Stimulated activated CD4-positive, alpha-beta T cell treated with anti-CD3 and anti-CD28 coated beads, Interleukin-1b, Interleukin-23, amount 100 ng/mL, for 24 hours (primary cell): ENCODE measurements at places on chromosomes 6 and 20.

DNA sequence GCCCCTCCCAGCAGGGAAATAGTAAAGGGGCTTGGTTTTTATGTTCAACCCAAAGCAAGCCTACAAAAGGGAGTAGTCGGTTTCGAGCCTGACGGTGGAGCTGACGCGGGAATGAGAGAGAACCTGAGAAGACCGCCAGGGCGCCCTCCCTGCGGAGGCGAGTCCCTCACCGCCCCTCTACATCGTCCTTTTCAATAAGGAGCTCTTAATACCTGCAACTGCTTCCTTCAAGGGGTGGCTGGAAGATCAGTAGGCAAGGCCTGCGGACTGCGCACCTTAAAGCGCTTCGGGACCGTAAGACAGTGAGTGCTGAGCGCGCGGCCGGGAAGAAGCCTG lies 709 bp upstream of the ZNF76 start:
- DNase-seq = no peak

- no peak for DNase-seq
Measured at GRCh38 chr6:115004982-115005381, 662.2 kb upstream of the HS3ST5 start.

GRCh38 chr6:1709234-1709641 lies 99.5 kb downstream of the FOXC1 start:
- DNase-seq = no peak

DNA sequence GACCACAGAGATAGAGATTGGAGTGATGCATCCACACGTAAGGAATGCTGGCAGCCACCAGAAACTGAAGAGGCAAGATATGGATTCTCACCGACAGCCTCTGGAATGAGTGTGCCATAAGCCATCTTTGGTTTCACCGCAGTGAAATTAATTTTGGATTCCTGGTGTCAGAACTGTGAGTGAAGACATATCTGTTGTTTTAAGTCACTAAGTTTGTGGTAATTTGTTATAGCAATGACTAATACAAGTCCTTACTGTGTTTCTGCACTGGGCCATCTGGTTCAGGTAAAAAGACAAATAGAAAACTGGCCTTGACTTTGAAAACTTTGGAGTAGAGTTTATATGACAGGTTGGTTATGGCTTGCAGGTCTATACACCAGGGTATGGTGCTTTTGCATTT lies 261.9 kb downstream of the PHF3 start:
- DNase-seq = no peak

DNA sequence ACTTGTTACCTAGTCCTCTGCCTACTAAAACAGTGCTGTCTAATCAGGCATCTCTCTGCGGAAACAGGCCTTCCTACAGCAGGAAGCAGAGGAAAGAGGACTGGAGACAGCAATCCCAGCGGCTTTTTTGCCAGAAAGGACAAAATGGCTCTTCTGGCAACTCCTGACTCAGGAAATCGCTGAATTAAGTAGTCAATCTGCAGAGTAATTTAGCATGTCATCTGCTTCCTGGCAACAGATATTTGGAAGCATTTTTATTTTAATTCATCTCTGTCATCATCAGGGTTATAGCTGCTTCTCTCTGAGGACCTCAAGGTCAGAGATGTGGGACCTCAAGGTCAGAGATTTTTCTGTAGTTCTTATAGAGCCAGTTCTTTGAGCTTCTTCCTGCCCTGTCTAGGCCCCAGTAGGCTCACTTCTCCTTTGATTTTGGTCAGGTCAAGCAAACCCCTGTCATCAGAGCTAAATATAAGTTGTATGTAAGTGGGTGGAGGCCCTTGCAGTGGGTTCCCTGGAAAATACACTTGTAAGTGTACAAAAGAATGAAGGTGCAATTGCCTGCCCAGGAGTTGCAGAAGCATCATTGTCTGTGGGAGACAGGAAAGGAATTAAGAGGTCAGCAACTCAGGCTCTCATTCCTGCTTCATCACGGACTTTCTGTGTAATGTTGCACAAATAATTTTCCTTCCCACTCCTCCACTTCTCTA lies 229.4 kb downstream of the ALDH8A1 start:
- no peak for DNase-seq

DNA sequence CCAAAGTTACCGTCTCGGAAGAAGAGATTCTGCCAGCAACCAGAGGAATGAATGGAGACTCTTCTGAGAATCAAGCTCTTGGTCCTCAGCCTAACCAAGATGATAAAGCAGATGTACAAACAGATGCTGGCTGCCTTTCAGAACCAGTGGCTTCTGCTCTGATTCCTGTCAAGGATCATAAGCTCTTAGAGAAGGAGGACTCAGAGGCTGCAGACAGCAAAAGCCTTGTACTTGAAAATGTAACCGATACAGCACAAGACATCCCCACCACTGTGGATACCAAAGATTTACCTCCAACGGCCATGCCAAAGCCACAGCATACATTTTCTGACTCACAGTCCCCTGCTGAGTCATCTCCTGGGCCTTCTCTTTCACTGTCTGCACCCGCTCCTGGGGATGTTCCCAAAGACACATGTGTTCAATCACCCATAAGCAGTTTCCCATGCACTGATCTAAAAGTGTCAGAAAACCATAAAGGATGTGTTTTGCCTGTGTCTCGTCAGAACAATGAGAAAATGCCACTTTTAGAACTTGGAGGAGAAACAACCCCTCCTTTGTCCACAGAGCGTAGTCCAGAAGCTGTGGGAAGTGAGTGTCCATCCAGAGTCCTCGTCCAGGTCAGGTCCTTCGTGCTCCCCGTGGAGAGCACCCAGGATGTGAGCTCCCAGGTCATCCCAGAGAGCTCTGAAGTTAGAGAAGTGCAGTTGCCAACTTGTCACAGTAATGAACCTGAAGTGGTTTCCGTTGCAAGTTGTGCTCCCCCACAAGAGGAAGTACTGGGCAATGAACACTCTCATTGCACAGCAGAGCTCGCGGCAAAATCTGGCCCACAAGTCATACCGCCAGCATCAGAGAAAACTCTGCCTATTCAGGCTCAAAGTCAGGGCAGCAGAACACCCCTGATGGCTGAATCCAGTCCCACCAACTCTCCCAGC lies 109.6 kb downstream of the RTN4IP1 start:
- peak; percentile 66 for DNase-seq

DNA sequence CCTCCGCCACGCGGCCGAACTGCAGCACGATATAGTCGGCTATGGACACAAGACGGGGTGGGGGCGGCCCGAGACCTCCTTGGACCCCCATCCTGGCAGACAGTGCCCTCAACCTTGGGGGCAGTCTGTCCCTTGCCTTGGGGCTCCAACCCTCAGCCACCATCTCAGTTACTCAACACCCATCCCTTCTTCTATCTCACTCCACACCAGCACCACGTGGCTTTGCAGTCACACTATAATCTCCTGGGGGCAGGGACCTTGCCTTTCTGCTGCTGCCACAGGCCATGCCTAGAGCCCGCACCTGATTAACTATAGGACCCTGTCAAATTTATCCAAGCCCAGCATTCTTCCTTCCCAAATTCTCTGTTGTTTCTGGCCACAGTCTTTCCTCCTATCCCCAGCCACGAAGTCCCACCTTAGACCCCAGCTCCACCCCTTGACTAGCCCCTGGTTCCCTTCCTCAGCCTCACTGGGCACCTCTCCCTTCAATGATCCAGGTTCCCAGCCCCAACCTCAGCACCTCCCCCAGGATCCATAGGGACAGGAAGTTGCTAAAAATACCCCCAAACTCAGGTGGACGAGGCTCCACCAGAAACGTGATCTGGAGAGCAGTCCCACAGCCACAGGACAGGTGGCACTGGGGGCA lies 1.7 kb upstream of the TEAD3 start:
- no peak for DNase-seq

DNA sequence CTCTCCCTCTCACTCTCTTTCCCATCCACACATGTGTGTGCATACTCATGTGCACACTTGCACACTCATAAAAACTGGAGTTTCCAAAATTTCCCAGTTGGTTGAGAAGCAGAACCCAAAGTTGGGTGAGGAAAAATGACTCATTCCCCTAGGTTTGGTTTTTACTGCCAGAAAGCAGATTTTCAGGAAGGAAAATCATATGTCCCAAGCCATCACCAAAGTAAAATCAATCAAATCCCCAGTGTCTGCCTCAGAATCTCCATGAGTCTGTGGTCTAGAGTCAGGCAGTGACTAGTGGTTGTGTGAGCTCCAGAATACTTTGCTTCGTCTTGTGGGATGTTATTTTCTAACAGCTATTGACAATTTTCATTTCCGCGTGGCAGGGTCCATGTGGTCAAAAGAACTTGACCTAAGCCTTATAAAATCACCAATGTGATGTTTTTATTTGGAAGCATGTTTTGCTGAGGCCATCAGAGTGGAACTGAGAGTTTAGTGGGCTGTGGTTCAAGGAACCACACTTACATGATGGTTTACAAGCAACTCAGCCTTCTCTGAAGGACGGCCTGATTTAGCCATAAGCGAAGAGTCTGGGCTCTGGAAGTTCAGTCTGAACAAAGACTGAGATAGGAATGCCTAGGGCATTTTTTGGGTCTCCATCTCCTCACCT lies 81.9 kb upstream of the CCN6 start:
- no peak for DNase-seq

GRCh38 chr6:168318579-168319278 lies 848 bp downstream of the DACT2 start:
- DNase-seq = no peak

GRCh38 chr20:21498195-21498594 lies 15.7 kb downstream of the NKX2-2 start:
- no peak for DNase-seq

DNA sequence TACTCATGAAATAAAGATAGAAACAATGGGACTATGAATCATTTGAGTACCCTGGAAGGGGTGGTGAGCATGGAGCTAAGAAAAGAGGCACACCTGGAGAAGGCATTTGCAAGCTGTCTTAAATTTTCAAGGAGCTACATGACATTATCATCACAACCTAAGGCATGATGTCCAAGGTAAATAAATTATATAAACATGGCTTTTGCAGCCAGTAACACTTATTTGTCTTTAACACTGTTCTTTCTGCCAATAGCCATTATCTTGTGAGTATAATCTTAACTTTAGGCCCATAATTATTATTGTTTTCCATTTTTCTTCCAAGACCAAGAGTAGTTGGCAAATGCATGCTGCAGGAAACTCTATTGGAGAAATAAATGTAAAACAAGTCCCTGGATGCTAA lies 63.7 kb downstream of the ALDH5A1 start:
- no peak for DNase-seq

DNA sequence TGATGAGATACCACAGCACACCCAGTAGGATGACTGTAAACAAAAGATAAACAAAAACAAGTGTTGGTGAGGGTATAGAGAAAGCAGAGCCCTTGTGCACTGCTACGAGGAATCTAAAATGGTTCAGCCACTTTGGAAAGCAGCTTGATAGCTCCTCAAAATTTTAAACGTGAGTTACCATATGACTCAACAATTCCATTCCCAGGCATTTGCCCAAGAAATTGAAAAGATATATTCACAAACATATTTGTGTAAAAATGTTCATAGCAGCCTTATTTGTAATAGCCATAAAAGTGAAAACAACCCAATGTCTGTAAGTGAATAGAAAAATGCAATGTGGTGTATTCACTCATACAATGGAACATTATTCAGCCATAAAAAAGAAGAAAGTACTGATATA lies 141.0 kb upstream of the BTBD3 start:
- DNase-seq = no peak

DNA sequence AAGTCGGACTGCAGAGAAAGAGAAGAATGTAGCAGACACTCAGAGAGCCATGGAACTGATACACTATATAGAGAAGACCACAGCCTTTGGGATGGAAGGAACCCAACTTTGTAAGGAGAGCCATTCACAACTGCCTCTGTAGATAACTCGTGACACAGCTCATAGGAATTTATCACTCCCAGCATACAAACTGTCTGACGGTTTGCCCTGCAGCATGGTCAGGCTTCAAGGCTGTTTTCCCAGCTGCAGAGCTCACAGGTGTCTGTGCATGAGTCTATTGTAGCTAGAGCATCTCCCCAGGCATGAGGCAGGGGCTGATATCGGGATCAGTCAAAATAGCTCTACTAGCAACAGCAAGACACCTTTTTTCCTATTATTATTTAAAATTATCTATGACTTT lies 130.5 kb upstream of the DTNBP1 start:
- no peak for DNase-seq
